ENCODE measurements at places on chromosomes 7 and 10.

- no peak for DNase-seq
Observed at GRCh38 chr7:36965625-36966024, 241.3 kb upstream of the AOAH start.

DNA sequence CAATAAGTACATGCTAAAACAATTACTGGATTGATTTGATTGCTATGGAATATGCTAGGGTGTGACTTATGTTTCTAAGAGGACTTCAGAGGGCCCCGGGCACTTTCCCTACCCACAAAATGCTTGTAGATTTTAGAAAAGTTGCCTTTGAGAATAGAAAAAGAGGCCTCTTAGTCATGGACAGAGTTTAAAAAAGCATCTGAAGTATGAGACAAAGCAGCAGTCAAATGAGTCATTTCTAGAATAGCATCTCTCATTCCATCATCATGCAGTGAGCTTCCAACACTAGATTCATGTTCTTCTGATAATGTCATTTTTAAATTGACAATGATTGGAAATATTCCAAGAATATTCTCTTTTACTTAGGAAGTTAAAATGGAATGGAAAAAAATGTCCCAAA is 675.1 kb upstream of the PCDH15 start:
- no peak for DNase-seq

DNA sequence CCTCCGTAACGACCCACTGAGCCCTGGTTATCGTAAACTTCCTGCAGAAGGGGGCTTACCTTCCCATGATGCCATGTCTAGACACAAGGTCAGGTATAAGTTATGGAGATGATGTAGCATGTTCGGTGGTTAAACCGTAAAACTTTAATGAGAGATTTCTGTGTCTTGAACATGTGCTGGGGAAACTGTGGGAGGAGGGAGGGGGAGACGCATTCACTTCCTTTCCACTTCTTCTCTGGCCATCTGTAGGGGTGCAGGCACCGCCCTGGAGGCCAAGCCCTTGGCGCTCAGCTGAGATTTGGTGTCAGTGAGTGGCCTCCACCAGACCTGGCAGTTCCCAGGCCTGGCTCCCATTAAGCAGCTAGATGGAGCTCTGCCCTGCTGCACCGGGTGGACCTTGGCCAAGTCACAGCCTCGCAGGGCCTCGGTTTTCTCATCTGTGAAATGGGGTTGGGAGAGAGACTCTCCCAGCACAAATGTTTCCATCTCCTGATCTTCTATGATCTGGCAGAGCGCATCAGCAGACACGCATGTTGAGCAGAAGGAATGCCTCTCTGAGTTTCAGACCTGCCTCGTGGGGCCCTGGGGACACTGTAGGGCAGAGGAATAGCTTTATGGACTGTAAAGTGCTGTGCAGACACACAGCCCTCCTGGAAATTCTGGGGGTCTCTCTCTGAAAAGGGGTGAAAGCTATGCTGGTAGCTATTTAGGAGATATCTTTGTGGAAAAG is 106.0 kb downstream of the COL26A1 start:
- DNase-seq: no peak

GRCh38 chr10:74189999-74190421 is 39.0 kb downstream of the ADK start:
- DNase-seq: no peak

DNA sequence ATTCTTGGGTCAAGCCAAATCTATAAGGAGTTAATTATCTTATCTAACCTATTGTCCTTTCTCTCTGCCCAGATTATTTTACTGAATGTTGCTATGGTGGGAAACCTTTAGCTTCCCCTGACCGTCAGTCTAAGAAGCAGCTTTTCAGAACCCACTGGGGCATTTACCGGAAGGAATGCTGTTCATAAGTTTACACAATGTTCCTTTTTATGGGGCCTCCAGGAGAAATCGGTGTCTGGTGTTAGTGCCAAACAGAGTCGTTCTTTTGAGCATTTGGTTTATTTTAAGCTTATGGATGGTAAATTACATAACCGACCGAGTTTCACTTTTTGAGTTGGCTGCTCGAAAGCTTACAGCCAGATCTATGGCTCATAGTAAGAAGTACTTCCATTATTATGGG is 111.9 kb downstream of the CACNB2 start:
- no peak for DNase-seq

Measured in stimulated activated CD4-positive, alpha-beta T cell treated with anti-CD3 and anti-CD28 coated beads, Interleukin-12 subunit alpha, Interleukin-12 subunit beta, amount 100 ng/mL, for 4 hours (primary cell).